Glutamatergic neuron (in vitro differentiated cells): ENCODE measurements at places on chromosomes 1 and 21. TPM values are rescaled to one million over a fixed set of nuclear protein-coding genes. Genes with fewer than 3 reads are reported as not detected.

DNA sequence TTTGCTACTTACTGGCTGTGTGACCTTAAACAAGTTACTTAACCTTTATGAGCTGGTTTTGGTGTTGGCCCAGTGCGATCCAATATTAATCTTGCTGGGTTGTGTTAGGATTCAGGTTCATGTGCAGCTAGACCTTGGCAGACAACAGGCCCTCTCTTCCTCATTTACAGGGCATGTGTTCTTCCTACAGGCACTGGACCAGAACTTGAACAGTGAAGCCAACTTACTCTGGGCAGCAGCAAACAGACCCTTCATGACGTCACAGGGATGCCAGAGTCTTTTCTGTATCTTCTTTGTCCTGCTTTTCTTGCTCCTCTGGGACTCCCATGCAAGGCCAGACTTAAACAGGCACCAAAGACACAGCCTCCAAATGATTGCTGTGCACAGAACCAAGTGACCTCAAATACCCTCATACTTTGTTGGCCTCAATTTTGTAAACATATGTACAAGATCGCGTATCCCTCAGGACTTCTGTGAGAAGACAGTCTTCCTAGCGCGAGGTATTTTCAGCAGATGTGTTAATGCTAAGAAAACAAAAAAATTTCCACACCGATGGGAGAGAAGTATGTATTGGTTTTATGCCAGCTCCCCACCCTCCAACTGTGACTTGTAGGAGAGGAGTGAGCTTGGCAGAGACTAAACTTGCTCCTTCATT is 73.7 kb downstream of the URB2 start:
- H3K27me3 ChIP-seq, result peaks cover 4% of the 10 kb centered on the region
- no peaks in the 10 kb centered on the region for H3K36me3 ChIP-seq
- DNase-seq, result no peak
- peaks cover 21% of the 10 kb centered on the region for H3K4me1 ChIP-seq

- H3K27me3 ChIP-seq, result peaks cover 2% of the 10 kb centered on the region
- H3K4me1 ChIP-seq, result no peaks in the 10 kb centered on the region
These were observed 731.6 kb downstream of the MATN1 start for GRCh38 chr1:29991815-29992214.

- H3K27me3 ChIP-seq, result no peaks in the 10 kb centered on the region
- H3K27ac ChIP-seq, result no peak overlapping the region
- no peaks in the 10 kb centered on the region for H3K4me1 ChIP-seq
- H3K4me3 ChIP-seq, result no peak overlapping the region
These were observed 136.1 kb downstream of the GPATCH2 start for GRCh38 chr1:217494767-217495166.

DNA sequence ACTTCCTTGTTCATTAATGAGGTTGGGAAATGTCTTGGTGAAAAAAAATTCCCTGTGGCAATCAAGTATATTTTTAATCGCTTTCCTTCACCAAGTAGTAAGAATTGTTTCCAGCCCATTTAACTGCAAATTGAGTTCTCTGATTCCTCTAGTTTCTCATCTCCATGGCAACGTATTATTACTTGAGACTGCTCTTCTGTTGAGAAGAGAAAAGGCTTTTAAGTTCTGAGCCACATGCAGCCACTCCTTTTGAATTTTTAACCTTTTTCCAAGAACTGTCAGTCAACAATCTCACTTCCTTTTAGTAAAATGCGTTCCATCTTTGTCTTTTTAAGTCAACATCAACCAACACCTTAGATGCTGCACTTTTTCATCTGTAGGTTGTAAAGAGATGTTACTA is 75.7 kb upstream of the KIAA1614 start:
- no peak overlapping the region for H3K27ac ChIP-seq
- peaks cover 6% of the 10 kb centered on the region for H3K4me1 ChIP-seq

DNA sequence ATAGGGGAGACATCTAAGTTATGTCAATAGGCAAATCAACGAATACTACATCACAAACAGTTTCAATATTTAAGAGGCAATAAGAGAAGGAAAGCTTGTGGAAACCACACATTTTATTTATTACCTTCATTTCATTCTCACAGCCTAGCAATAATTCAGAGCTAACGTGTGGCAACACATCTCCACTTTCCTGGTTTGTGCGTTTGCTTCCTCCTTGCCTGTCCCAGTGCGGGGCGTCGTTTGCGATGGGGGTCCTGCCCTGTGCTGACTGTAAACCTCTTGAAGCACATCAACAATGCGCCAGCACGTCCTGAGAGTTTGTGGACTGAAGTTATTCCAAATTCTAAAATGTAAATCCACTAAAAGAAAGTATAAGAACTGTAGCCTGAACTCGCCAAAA is 14.4 kb upstream of the VPS26C start:
- H3K4me3 ChIP-seq, result no peak overlapping the region
- no peak for DNase-seq
- no peaks in the 10 kb centered on the region for H3K27me3 ChIP-seq

DNA sequence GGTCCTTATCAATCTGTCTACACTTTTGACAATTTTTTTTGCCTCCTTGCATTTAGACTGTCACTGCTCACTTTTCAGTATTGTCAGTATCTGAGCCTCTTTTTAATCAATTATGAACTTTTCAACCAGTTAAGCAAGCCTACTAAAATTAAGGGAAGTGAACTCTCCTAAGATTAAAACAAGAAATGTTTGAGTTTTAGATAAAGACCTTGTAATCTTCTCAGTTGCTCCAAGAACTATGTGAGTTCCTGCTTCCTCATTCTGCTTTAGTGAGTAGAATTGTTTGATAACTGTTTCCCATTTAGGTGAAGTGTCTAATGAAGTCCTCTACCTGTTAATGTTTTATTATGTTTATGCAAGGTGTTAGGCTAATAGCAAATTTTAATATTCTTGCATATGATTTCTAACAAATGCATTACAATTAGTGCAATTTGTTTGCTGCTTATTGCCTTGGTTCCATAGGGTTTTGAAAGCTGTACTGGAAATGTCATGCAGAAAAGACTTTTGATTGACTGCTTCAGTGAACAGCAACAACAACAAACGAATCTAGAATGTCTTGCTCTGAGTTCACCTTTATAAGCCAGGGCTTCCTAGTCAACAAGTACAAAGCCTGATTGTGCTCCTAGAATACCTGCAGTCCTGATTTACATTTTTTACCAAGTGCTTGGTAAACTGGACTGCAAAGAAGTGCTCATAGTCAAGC is 40.9 kb downstream of the PLA2G4A start:
- H3K27me3 ChIP-seq, result peaks cover 1% of the 10 kb centered on the region
- DNase-seq, result no peak
- no peaks in the 10 kb centered on the region for H3K36me3 ChIP-seq
- H3K4me1 ChIP-seq, result no peaks in the 10 kb centered on the region

DNA sequence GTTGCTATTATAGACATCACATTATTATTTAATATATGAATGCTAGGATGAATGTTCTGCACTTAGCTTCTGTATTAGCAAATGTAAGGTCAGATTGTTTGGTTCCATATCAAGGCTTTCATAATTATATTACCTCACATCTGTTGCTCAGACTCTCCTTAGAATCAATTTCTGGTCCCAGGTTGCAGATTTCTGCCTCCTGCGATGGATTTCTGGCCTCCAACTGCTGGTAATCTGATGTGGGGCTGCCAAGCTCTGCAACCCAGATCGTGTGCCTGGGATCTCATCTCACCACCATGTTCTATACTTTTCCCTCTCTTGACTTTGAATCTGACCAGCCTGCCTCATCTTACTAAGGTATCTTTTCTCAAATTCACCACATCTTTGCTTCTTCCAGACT is 25.2 kb downstream of the PLPPR5 start:
- H3K27ac ChIP-seq, result no peak overlapping the region
- DNase-seq, result no peak
- H3K36me3 ChIP-seq, result no peaks in the 10 kb centered on the region
- peaks cover 10% of the 10 kb centered on the region for H3K4me1 ChIP-seq
- no peak overlapping the region for H3K4me3 ChIP-seq
- H3K27me3 ChIP-seq, result peaks cover 2% of the 10 kb centered on the region

DNA sequence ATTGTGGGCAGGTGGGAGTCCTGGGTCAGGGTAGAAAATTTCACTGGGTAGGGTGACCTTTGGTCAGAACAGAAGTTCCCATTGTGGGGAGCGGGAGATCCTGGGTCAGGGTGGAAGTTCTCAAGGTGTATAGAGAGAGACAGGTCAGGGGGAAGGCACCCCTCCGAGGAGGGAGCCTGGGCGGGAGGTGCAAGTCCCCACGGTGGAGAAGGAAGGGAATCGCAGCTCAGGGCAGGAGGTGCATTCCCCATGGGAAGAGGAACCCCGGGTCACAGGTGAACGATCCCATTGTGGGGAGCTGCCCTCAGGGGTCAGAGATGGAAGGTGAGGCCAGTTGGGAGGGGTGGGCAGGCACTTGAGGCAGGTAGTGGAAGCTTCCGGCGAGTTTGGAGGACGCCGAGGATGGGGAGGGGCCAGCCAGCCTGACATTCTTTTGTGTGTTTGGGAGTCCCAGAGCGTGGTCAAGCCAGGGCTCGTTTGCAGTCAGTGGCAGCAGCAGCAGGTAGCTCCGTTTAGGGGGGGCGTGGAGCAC is 637 bp downstream of the LYPLA2 start:
- peak overlapping the region; percentile 77 for H3K27ac ChIP-seq
- H3K4me1 ChIP-seq, result no peaks in the 10 kb centered on the region
- peak; percentile 42 for DNase-seq
- no peaks in the 10 kb centered on the region for H3K36me3 ChIP-seq

DNA sequence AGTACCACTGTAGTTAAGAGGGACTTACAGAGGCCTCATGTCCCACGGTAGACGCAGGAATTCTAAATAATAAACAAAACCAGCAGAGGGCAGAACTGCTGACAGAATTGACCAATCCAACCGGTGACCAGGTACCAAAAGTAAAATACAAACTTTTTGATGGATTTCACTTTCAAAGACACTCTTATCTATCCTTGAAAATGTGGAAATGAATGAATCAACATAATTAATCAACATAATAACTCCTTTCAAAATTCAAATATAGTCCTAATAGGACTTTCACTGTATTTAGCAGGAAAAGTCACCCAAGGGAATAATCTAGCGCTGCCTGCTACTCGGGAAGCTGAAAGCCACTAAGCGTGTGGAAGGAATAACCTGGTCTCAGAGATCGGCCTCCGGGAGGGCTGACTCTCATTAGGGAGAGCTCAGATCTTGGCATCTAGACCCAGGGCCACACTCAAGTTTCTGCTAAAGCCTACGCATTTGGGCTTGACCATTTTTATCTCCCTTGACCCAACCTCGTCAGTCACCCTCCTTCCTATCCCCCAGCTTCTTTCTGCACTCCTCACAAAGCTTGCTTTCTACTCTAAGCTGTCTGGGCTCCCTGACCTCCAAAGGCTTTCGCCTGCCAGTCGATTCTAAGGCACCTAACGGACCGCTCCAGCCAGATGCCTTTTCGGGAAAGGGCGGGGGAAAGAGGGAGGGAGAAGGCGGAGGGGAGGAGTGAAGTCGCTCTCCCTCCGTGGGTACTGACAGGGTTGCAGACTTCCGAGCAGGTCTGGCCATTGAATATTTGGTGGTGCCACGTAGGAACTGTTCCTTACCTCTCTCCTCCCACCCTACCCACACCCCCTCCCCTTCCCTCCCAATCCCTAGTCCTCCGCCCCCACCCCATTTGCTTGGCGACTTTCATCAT is 1.6 kb downstream of the COL11A1 start:
- peak overlapping the region; percentile 90 for H3K4me3 ChIP-seq
- H3K27ac ChIP-seq, result no peak overlapping the region
- peak; percentile 46 for DNase-seq
- H3K27me3 ChIP-seq, result peaks cover 1% of the 10 kb centered on the region

DNA sequence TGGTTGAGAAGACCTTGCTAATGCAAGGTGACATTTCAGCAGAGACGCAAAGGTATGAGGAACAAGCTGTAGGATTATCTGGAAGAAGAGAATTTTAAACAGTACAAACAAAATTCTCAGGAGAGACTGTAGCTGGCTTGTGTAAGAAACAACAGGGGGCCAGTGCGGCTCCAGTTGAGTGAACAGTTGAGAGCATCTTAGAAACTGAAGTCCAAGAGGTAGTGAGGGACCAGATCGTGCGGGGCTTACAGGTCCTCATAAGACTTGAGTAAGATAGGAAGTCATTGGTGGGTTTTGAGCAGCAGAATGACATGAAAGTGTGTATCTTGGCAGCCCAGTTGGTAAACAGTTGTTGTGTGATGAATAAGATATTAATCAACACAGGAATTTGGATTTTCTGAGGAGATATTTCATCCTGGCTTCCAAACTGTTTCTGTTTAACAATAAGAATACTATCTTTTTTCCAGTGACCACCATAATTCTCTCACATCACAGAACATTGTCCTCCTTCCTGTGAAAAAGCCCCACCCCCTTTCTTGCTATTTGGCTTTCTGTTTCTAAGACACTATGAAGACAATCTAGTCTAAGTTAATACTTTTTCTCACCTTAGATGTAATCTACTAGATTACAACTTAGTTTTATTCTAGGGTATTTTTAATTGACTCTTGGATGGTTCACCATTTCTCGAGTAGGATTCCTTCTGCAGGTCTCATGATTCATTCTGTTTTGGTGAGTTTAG is 62.4 kb downstream of the SASS6 start:
- H3K4me1 ChIP-seq, result no peaks in the 10 kb centered on the region
- DNase-seq, result no peak

GRCh38 chr1:46705408-46705807 is 13.5 kb downstream of the EFCAB14 start:
- no peaks in the 10 kb centered on the region for H3K27me3 ChIP-seq
- no peaks in the 10 kb centered on the region for H3K36me3 ChIP-seq
- no peak overlapping the region for H3K27ac ChIP-seq
- no peak overlapping the region for H3K4me3 ChIP-seq

GRCh38 chr1:27058966-27059669 is 46.5 kb upstream of the TENT5B start:
- peak overlapping the region; percentile 70 for H3K4me3 ChIP-seq
- H3K36me3 ChIP-seq, result no peaks in the 10 kb centered on the region
- peak; percentile 38 for DNase-seq
- peaks cover 22% of the 10 kb centered on the region for H3K4me1 ChIP-seq
- H3K27me3 ChIP-seq, result peaks cover 2% of the 10 kb centered on the region

DNA sequence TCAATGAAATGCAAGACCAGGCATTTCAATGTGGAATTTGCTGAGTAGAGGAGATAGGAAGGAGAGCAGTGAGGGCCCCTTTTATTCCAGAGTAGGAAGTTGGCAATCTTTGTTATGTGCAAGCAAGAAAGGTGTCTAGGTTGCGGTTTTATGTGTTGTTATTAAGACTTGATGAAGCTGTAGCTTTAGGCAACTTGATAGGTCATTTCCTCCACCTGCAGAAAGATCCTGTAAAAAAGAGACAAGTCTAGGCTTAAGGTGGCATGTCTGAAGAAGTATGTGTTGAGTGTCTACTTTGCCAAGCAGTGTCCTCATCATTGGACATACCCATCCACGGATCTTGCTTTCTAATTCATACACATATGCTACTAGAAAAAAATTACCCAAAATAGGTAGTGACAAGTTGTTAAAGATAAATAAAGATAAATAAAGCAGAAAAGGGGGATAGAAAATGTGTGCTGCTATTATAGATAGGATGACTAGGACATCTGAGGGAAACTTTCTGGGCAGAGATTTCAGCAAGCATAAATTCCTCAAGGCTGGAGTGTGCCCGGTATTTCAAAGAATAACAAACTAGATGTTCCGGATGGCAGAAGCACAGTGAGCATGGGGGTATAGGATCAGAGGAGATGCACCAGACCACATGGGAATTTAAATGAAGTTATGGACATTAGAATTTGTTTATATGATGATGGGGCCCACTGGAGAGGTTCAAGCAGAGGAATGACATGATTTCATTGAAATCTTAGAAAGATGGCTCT is 335.0 kb downstream of the TGFB2 start:
- H3K4me3 ChIP-seq, result no peak overlapping the region
- H3K36me3 ChIP-seq, result no peaks in the 10 kb centered on the region

- no peak overlapping the region for H3K4me3 ChIP-seq
- H3K27me3 ChIP-seq, result peaks cover 11% of the 10 kb centered on the region
- no peaks in the 10 kb centered on the region for H3K4me1 ChIP-seq
These were observed 5.8 kb downstream of the TTC22 start for GRCh38 chr1:54795356-54795665.

- no peak for DNase-seq
- no peaks in the 10 kb centered on the region for H3K4me1 ChIP-seq
- H3K4me3 ChIP-seq, result no peak overlapping the region
- no peak overlapping the region for H3K27ac ChIP-seq
- peaks cover 3% of the 10 kb centered on the region for H3K27me3 ChIP-seq
These were observed 40.7 kb upstream of the C1orf185 start for GRCh38 chr1:51061231-51061918.

Gene AMPD1
- not detected for total RNA-seq
